ENCODE measurements at places on chromosomes 13 and 19.

- DNase-seq, result no peak
These were observed 18.3 kb downstream of the ZNF587 start for GRCh38 chr19:57867868-57868492.

DNA sequence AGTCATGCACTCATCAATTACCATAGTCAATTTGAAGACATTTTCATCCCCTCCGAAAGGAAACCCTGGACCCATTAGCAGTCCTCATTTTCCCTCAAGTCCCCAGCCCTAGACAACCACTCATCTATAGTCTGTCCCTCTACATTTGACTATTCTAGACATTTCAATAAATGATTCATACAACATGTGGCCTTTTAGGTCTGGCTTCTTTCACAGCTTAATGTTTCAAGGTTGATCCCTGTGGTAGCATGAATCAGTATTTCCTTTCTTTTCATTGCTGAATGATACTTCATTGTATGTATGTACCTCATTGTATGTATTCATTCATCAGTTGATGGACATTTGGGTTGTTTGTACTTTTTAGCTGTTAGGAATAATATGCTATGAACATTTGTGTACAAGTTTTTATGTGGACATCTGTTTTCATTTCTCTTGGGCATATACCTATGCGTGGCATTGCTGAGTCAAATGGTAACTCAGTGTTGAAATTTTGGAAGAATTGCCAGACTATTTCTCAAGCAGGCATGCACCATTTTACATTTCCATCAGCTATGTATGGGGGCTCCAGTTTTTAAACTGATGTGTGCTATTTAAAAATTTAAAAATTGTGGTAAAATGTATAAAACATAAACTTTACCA lies 18.4 kb downstream of the SPATA13 start:
- no peak for DNase-seq

GRCh38 chr13:39311619-39312018 lies 273.4 kb downstream of the NHLRC3 start:
- DNase-seq, result no peak

DNA sequence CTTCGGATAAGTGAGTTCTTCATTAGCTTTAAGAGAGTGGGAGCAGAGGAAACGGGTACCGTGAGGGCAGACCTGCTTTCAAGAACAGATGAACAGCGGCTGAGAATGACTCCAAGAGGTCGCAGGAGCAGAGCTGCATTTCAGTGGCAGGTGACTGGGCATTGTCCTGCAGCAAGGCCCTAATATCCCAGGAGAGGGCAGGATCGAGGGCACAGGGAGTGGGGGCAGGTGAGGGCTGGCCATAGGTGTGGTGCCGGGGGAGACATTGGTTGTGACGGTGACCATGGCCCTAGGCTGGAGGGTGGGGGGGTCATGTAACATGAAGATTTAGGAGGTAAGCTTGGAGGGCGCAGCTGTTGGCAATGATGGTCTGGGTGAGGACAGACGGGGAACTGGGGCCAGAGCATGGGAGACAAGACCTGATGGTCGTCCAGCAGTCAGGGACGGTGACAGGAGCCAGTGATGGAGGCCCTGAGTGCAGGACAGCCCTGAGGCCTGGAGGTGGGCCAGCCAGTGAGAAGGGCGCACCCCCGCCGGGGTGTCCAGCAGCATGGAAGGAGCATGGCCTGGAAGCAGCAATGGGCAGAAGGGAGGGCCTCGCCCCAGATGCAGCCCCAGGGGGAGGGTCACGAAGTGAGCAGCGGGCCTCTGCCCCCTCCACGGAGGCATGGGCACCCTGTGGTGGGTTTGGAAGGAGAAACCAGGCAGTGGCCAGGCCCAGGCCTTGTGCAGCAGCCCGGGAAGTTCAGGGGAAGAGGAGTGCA lies 29.2 kb upstream of the LAMP1 start:
- no peak for DNase-seq

DNA sequence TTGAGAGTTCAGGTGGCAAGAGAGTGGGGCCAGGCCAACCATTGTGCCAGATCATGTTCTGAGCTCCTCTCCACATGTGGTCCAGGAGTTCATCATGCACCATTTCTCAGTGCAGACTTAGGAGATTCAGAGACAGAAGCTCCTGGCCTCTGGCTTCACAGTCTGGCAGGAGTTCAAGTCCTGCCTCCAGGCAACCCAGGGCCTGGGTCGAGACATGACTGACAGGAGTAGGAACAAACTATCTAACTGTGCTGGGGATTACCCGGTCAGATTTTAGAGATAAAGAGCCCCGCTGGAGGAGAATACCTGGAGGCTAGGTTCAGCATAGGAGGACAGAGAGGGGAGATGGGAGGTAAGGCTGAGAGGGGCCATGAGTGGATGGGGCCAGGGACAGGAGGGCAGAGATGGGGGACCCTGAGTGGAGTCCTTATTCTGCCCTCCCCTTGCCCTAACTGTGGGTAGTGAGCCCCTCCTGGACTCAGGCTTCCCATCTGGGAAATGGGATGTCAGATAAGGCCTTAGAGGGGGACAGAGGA lies 906 bp upstream of the CYP4F11 start:
- no peak for DNase-seq

- no peak for DNase-seq
These were observed 21.9 kb downstream of the SMIM24 start for GRCh38 chr19:3458229-3459088.

DNA sequence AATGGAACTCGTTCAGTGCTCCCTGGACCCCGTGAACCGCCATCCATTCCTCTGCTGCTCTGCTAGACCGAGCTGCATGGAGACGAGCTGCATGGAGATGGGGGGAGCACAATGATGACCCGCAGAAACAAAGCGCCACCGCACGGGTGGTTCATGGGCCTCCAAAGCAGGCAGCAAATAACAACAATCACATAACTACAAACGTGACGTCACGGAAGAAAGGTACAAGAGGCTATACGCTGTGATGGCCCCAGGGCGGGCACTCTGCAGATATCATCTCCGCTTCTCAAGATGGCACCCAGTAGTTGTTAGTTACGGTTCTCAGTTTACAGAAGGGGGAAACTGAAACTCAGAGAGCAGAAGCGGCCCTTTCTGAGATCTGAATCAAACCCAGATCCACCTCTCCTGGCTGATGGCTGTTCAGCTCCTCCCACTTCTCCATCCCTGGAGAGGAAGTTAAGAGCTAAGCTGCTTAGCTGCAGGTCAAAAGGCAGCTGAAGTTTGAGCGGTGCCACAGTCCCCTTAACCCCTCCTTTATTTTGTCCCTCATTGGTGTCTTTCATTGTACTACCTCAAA lies 1.7 kb downstream of the ATP13A1 start:
- DNase-seq, result no peak

- DNase-seq, result no peak
These were observed 272.0 kb downstream of the LMO7 start for GRCh38 chr13:75908141-75908540.

DNA sequence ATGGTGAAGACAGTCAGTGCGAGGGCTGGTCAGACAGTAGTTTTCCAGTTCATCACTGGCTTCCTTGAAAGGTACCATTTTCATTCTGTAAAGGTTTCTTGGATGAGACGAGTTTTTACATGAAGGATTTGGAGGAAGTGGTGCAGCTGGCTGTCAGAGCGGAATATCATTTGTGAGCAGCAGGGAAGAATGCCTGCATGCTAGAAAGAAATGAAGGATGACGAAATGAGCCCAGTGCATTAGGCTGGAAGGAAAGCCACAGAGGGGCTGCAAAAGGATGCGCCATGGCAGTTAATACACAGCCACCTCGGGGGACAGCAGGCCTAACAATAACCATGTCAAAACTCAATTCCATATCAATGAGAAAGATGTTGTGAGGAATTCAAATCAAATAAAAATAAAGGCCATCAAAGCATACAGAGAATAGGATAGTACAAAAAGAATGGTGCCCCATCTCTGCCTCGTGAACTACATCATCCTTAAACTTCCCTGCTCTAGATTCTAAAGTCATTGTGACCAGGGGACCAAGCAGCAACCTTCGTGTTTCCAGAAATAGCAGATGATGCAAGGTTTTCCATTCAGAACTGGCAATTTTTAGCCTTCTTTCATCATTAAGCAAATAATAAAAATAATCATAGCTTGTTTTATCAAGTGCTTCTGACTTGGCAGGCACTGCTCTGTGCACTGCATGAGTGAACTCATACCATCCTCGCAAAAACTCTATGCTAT lies 504.2 kb downstream of the RFC3 start:
- no peak for DNase-seq

GRCh38 chr19:35461060-35461459 lies 13.0 kb downstream of the FFAR2 start:
- no peak for DNase-seq

DNA sequence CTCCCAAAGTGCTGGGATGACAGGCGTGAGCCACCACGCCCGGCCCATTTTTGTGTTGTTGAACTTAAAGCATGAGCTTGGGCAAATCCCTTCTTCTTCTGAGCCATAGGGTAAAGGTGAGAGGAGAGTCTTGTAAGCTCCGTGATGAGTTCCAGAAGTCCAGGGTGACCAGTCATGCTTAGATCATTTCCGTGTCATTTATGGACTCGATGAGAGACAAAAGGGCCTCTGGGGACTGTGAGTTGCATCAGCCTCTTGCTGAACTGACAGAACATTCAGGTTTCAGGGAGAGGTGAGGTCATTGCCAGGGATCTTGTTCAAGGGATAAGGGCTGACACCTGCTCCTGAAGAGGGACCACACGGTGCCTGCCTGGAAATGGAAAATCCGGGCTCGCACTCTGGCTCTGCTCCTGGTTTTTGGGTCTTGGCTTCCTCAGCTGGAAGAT lies 53.6 kb downstream of the GADD45B start:
- DNase-seq, result peak; percentile 68

GRCh38 chr13:30963791-30964190 lies 31.3 kb downstream of the TEX26 start:
- DNase-seq, result no peak

GRCh38 chr13:47826471-47826870 lies 174.6 kb downstream of the SUCLA2 start:
- DNase-seq, result no peak

- no peak for DNase-seq
These were observed 419 bp downstream of the KDM4B start for GRCh38 chr19:4969292-4969771.

- no peak for DNase-seq
These were observed 2.6 kb upstream of the MYPOP start for GRCh38 chr19:45905011-45905410.

- no peak for DNase-seq
These were observed 35.0 kb downstream of the EFNB2 start for GRCh38 chr13:106500445-106500844.

Measured in NCI-H2107 (cell line).